Activated naive CD4-positive, alpha-beta T cell treated with anti-CD3 and anti-CD28 coated beads for 36 hours (primary cell): ENCODE measurements at places on chromosomes 3 and 15. TPM values are rescaled to one million over a fixed set of nuclear protein-coding genes. Genes with fewer than 3 reads are reported as not detected.

DNA sequence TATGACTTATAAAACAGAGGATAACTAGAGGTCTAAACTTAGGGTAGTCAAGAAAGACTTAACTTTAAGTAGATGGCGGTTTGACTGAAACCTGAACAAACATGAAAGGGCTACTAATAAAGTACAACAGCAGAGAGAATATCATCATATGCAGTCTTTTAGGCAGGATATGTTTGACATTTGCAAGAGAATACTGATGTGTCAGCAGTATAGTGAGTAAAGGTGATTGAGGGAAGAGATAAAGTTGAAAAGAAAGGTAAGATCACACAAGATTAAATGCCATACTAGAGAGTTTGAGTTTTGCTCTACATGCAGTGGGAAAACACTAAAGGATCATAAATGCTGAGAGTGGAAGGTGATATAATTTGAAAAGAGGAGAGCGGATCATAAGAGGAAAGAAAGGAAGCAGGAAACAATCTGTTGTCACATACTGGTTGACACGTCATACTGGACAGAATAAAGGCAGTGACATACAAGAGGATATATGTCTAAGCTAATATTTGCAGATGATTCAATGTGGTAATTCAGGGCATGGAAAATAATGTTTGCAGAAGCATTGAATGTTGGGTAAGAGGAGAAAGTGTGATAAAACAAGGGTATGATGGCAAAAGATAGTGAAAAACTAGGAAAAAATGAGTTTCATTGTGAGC lies 223.0 kb downstream of the EPHA6 start:
- no peak for DNase-seq

GRCh38 chr15:83889995-83890394 lies 236.1 kb downstream of the ADAMTSL3 start:
- DNase-seq, result no peak

DNA sequence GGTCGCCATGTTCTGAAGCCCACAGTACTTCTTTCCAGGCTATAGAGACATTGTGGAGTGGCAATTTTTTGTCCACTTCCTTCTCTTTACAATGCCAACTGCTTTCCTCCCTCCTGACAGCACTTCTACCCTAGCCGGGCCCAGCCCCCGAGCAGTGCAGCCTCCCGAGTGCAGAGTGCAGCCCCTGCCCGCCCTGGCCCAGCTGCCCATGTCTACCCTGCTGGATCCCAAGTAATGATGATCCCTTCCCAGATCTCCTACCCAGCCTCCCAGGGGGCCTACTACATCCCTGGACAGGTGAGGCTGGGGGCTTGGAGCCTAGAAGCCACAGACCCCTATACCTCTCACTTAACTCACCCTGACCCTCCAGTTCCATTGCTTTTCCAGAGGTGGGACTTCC lies 2.8 kb downstream of the EIF4G1 start:
- DNase-seq, result no peak

The PLSCR5 gene
- not detected for total RNA-seq

- no peak for DNase-seq
These were observed 82.0 kb downstream of the LYSMD4 start for GRCh38 chr15:99651023-99651807.

DNA sequence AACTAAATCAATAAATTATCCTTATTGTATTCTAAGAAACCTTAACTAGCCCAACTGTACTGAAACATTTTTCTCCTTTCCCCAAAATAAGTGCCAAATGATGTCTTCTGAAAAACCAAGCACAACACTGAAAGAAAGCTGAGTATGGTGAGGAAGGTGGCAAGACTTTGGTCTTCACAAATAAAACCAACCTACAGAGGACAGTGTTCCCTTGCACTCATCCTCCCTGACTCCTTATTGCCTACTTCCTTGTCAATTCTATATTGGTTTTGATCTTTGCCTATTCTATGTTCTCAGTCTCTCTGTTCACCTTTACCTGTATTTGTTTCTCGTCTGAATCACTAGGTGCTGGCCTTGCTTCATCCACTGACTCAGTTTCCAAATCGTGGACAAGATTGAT lies 490.1 kb upstream of the ZNF385D start:
- DNase-seq, result no peak

The GREM1 gene
- total RNA-seq, result not detected

- DNase-seq, result no peak
These were observed 56.6 kb downstream of the RLBP1 start for GRCh38 chr15:89164712-89165211.

The GOLGA6L4 gene
- total RNA-seq, result 0.76 TPM

DNA sequence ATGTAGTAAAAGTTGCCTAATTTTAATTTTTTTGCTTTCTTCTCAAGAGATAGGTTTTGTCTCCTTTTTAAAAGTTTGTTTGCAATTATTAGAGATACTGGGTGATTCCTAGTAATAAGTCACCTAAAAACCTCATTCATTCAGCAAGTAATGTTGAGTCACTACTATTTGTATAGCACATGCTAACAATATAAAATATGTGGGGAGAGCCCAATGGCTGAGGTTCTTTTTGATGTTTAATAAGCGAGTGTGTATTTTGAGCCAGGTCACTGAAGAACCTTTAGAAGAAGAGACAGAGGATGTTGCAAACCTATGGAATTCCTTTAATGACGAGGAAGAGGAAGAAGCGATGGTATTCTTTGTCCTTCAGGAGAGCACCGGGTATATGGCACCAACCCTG lies 123.7 kb upstream of the CHRM5 start:
- DNase-seq, result no peak

GRCh38 chr3:32424581-32425250 lies 33.1 kb downstream of the CMTM7 start:
- no peak for DNase-seq

GRCh38 chr3:120497336-120497735 lies 46.5 kb upstream of the FSTL1 start:
- DNase-seq, result no peak

GRCh38 chr3:87969620-87970019 lies 89.2 kb downstream of the CGGBP1 start:
- no peak for DNase-seq

The RAMAC gene
- 15.6 TPM for total RNA-seq

- DNase-seq, result no peak
These were observed 31.8 kb downstream of the MYO9A start for GRCh38 chr15:72086010-72086697.

GRCh38 chr3:37395286-37395685 lies 220.9 kb upstream of the LRRFIP2 start:
- no peak for DNase-seq

DNA sequence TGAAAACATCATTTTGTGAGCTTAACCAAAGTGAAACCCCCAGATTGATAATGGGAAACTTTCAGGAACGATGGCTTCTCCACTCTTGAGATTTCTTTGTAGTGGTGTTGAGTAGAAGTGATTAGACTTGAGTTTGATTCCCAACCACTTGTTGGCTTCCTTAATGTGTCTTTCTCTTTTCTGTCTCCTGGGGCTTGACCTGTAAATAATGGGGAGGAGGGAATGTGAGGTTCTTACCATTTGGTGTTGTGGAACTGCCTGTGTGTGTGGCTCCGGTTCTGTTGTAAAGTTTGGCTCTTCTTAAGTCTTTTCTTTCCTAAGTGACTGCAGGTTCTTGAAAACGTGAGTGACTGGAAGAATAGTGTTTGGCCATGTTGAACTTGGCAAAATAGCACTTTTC lies 2.7 kb downstream of the CDV3 start:
- DNase-seq, result no peak

The OXSR1 gene
- 33.8 TPM for total RNA-seq

DNA sequence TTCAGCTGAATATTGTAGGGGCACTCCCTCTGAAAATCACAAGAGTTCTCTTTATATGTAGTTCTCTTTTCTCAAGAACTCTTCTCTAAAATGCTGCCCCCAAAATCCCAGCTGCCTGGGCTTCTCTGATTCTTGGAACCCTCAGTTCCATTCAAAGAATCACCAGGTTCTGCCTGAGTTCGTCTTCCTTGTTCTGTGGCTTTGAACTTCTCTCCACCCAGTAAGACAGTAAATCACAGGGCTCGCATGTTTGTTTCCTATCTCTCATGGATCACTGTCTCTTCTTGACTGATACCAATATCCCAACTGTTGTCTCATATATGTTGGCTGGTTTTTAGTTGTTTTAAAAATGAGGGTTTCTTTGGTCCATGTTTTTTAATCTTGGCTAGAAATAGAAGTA lies 359.5 kb upstream of the CBLB start:
- no peak for DNase-seq

DNA sequence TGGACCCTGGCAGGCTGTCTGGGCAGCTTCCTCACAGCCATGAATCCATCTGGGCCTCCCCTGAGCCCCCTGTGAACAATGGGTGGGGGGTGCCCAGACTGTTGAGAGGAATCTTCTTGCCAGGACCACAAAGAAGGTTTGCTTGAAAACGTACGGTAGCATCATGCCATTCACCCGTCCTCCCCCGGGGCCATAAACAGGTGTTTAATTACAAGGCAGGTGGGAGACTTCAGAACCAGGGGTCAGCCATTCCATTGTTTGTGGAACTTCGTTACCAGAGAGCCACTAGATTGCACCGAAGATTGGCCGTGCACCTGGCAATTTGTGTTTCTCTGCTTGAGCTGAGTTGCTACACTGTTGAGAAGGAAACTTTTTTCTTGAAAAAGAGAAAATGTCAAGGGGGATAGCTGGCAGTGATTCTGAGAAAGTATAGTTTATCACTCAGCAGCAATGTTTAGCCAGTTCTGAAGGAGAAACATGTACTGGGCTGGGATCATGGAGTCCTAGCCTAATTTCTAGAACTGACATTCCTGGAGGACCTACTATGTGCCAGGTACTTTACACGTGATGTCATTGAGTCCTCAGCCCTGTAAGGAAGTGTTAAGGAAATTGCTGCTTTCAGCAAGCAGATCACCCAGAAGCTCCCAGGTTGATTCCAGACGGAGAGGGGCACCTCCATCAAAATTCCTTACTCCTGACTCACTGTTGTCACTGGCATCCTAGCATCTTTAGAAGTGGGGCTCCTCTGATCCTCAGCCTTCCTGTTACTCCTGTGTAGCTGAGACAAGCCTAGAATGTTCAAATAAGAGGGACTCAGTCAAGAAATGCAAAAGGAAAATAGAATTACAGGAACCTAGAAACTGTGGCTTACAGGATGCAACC lies 103.8 kb upstream of the UBE2E1 start:
- DNase-seq, result no peak

The GRAMD2A gene
- total RNA-seq, result not detected

The CHRNA5 gene
- 1.5 TPM for total RNA-seq

- DNase-seq, result no peak
These were observed 23.6 kb downstream of the DCLK3 start for GRCh38 chr3:36740787-36741186.

GRCh38 chr3:111998636-111999483 lies at the start of gene TAGLN3:
Gene TAGLN3 (plus strand): TSS chr3:111998922. CDS start chr3:111999423, 501 bp downstream.
- DNase-seq, result peak; percentile 20

GRCh38 chr15:100981086-100981485 lies 61.9 kb downstream of the LRRK1 start:
- DNase-seq, result no peak

- DNase-seq, result no peak
These were observed 2.8 kb downstream of the MRAS start for GRCh38 chr3:138351151-138351550.

The ARHGEF26 gene
- 0.25 TPM for total RNA-seq

The SEMA6D gene
- total RNA-seq, result not detected

The ALDH1A2 gene
- total RNA-seq, result not detected

The ECE2 gene
- not detected for total RNA-seq

DNA sequence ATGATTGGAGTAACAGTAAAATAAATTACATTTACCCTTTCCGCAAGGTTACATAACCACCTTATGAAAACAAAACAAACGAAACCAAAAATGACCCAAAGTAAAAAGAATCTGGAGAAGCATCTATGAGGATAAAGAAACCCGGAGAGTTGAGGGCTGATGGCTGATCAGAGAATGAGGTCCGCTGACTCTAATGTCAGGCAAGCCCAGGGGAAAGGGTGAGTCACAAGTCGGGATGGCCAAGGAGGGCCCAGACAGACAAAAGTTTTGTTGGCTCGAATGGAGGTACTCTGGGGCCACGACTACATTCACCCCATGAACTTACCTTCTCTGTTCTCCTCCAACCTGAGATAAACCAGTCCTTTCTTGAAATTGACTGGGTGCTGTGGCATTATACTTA lies 95.7 kb downstream of the RORA start:
- no peak for DNase-seq

GRCh38 chr15:82849556-82850512 lies 40.4 kb downstream of the WHAMM start:
- peak; percentile 75 for DNase-seq

- DNase-seq, result no peak
These were observed at the start of gene CFAP100 for GRCh38 chr3:126394179-126394976. Gene CFAP100 (plus strand): TSS chr3:126394909. CDS start chr3:126396001, 1,092 bp downstream.

DNA sequence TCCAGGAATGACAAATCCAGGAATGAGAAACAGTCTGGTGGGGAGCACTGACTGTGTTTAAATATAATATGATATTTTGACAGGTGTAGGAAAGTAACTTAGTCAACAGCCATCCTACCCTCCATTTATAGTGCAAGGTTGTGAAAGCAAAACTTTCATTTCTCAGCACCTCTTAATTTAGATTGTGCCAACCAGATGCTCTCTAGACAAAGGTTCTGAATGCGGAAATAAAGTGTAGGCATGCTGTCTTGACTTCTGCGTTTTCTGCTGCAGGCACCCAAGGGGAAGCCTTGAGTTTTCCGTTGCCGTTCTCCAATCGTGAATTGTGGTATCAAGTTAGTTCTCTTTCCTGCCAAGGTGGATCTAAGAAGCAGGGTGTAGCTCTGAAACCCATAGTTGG lies 261.9 kb upstream of the SUCLG2 start:
- DNase-seq, result no peak

DNA sequence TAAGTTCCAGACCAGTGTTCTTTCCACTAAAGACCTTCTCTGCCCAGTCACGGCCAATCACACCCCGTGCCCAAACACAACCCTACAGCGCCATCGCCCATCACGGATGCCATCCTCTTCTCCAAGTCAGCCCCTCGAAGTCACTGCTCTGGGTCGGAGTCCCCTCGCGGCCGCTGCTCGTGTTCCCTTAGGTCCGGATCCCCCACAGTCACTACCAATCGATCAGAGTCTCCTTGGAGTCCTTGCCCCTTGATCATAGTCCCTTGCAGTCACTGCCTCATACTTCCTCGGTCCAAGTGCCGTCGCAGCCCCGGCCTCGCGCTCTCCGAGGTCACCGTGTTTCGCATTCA lies 461 bp downstream of the PCYT1A start:
- DNase-seq, result peak; percentile 49

GRCh38 chr15:88843334-88843733 lies 40.1 kb downstream of the ACAN start:
- no peak for DNase-seq

The TRPM1 gene
- total RNA-seq, result not detected

GRCh38 chr3:132283916-132284405 lies 33.2 kb upstream of the ACP3 start:
- DNase-seq, result no peak

DNA sequence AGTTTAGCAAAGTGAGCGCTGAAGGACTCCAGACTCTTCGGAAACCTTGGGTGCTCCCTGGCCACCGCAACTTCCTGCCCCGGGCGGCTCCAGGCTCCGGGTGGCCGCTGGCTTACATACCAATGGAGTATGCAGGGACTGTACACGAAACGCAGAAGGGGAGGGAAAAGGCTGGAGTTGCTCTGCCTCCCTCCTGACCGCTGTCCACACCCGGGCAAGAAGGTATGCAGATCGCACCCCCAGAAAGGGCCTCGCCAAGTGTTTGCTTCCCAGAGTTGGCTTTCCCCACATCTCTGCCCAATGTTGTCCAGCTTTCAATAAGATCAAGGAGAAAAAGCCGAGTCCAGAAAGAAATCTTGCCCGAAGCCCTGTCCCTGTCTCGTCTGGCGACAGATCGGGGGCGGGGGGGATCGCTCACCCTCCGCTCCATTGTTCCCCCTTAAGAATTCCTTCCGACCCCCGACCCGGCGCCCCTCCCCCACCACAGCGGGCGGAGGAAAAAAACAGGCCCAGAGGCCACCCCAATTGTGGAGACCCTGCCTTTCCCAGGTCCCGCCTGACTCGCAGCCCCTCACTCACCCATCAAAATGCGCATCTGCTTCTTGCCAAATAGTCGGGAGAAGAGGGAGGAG lies 533 bp downstream of the ARF4 start:
- peak; percentile 73 for DNase-seq
